ENCODE measurements at places on chromosomes 4 and X.
A peak's percentile ranks its signal among the peaks of the same experiment; 100 is the strongest.

- DNase-seq: peak; percentile 22
These were observed 163.1 kb downstream of the SMARCA1 start for GRCh38 chrX:129360175-129360574.

GRCh38 chr4:152780267-152780778 is 569 bp downstream of the ARFIP1 start:
- no peak for DNase-seq

DNA sequence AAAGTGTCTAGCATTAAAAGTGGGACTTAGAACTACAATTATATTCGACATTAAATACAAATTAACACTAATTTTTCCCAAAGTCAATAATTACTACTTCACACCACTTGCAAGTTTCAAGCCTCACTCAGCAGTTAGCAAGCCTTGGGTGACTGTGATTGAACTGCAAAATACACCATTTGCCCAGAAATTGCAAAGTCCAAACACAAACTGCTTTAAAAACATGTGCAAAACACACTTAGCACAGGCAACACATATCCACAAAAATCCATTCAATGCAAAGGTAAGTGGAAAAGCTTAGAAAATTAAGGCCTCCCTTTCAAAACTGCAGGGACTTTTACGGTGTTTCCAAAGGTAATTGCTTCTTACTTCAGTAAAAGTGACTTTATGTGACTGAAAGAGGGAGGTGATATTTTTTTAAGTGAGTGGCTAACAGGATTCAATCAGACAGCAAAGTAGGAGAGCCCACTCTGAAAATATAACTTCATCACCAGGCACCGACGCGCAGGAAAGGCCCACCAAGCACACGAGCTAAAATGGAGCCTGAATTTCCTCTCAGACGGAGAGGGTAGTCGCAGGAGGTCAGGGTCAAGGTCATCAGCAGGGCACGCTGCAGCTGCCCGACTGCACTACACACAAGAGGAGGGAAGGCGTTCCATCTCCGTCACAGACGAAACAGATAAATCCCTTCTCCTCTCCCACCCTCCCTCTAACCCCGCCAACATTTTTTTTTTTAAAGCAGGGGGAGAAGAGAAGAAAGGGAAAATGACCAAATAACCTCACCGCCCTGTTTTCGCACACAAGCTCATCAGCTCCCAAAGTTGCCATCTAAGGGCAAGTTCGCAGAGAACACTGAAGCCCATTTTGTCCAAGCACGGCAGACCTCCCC is 3.1 kb downstream of the ZNF827 start:
- peak; percentile 32 for DNase-seq

- no peak for DNase-seq
These were observed 28.1 kb downstream of the SYNPO2 start for GRCh38 chr4:118916691-118917289.

DNA sequence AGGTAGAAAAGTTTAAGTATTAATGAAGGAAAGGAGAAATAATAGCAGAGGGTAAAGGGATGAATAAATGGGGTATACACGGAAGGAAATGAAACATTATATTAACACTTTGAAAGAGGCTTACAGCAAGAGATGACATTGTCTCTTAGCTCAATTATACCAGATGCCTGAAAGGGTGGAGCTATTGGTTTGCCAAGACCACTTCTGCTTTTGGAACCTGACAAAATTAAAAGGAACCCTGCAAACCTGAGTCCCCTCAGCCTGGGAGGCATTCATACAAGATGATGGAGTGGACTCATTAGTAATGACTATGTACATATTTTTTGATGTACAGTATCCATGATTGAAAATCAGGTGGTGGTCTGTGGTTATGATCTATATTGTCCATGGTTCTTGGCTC is 45.1 kb upstream of the HPF1 start:
- DNase-seq: no peak

GRCh38 chrX:115494161-115494560 is 66.8 kb upstream of the PLS3 start:
- DNase-seq: peak; percentile 0

- no peak for DNase-seq
These were observed 136.0 kb upstream of the STX18 start for GRCh38 chr4:4677556-4678522.

GRCh38 chr4:138889216-138889615 is 126.4 kb upstream of the NOCT start:
- DNase-seq: no peak

- DNase-seq: no peak
These were observed 113.0 kb upstream of the VAMP7 start for GRCh38 chrX:155767876-155768769.

Measured in COR-L47 (cell line).